ENCODE measurements at places on chromosomes 2 and 18.

GRCh38 chr18:8952769-8953760 is 149.4 kb upstream of the NDUFV2 start:
- peak; percentile 95 for DNase-seq

- peak; percentile 22 for DNase-seq
Observed at GRCh38 chr2:168396131-168396530, 59.9 kb upstream of the CERS6 start.

DNA sequence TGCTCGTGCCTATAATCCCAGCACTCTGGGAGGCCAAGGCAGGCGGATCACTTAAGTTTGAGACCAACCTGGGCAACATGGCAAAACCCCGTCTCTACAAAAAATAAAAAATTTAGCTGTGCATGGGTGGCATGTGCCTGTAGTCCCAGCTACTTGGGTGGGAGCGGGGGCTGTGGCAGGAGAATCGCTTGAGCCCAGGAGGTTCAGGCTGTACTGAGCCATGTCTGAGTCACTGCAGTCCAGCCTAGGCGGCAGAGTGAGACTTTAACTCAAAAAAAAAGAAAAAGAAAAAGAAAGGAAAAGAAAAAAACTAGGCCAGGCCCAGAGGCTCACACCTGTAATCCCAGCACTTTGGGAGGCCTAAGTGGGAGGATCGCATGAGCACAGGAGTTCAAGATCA is 30.8 kb downstream of the TWSG1 start:
- peak; percentile 54 for DNase-seq

GRCh38 chr2:17162713-17163112 is 355.5 kb downstream of the RAD51AP2 start:
- DNase-seq: no peak

DNA sequence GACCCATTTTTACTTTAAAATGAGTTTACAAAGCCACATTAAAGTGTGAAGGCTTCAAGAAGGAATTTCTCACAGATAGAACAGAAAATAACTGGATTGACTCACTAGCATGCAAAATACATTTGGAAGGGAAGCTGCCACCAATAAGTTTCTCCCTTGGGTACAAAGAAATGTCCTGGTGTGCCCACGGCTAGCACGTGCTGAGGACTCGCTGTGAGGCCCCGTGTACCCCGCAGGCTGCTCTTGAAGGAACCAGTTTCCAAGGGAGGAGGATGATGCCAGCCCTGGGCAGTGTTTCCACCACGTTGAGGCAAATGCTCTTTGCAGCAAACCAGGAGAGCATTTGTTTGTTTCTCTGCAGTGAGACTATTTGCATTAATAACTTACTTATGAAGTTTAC is 207.3 kb downstream of the SH3RF3 start:
- no peak for DNase-seq

- no peak for DNase-seq
Observed at GRCh38 chr2:239548451-239548871, 147.6 kb upstream of the HDAC4 start.

DNA sequence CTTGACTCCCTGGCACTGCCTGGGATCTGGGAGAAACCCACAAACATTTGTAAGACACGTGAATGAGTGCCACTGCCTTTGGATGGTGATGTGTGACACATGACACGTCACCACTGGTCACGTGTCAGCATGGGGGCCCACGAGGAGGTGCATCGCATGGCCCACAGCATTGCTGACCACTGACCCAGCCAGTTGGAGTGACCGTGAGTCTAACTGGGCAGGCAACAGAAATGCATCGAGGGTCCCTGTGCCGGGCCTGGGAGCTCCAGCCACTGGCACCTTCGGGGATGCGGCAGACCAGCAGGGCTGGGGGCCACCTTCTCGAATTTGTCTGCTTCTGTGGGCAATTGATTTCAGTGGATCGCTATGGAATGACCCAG is 121.9 kb upstream of the HDAC4 start:
- DNase-seq: no peak

GRCh38 chr2:204145263-204145751 is 208.7 kb downstream of the ICOS start:
- DNase-seq: peak; percentile 69

- DNase-seq: no peak
Observed at GRCh38 chr2:179273461-179273962, 8.9 kb upstream of the SESTD1 start.

- DNase-seq: no peak
Observed at GRCh38 chr18:48290162-48290926, 118.8 kb downstream of the ZBTB7C start.

- DNase-seq: no peak
Observed at GRCh38 chr2:88090446-88091283, 23.0 kb downstream of the SMYD1 start.

- no peak for DNase-seq
Observed at GRCh38 chr2:180715044-180715443, 265.4 kb upstream of the UBE2E3 start.

- DNase-seq: no peak
Observed at GRCh38 chr18:63297687-63298399, 21.7 kb downstream of the BCL2 start.
